Amniotic epithelial cell (primary cell): ENCODE measurements at places on chromosomes 13 and 19.

DNA sequence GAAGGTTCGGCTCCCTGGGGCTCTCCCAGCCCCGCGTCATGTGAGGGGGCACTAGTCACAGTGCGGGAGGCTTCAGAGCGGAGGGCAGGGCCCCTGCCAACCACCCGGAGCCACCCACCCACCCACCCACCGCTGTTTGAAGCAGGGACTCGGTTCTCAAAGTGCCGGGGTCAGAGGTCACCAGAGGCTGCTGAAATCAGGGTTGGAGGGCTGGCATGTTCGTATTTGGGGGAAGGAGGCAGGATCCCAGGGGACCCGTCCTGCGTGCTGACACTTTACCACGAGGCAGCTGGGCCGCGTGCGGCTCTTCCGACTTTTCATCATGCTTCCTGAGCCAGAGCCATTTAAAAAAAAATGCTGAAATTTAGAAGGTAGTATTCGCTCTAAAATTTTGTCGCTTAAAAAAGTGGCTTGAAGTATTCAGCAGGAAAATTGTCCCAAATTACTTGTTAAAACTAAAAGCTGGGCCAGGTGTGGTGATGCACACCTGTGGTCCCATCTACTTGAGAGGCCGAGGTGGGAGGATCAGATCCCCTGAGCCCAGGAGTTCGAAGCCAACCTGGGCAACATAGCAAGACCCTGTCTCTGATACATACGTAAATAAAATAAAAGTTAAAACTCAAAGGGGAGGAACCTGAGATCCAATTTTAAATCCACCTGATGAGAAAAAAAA lies 21.2 kb downstream of the ATP11A start:
- DNase-seq, result no peak

- no peak for DNase-seq
Observed at GRCh38 chr13:98934243-98934642, 43.6 kb downstream of the DOCK9 start.

DNA sequence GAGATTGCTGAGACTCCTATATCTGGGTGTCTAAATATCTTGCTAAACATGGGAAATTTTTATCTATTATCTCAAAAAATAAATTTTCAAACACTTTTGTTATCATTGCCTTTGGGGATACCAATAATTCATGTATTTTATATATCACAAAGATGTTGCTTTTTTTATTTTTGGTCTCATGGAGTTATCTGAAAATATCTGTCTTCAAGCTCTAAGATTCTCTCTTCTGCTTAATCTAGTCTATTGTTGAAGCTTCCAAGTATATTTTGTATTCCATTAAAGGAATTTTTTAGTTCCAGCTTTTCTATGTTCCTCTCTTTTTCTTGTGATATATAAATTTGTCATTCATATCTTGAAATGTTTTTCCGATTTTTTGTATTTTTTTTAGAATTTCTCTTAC lies 812.0 kb downstream of the DACH1 start:
- DNase-seq, result no peak

- DNase-seq, result no peak
Observed at GRCh38 chr19:38453596-38453995, 20.1 kb downstream of the RYR1 start.

GRCh38 chr19:36488118-36488845 lies 1.1 kb downstream of the ZNF566 start:
- peak; percentile 12 for DNase-seq
